ENCODE measurements at places on chromosomes 3 and 15.

- no peak for DNase-seq
These were observed 105.6 kb upstream of the HES1 start for GRCh38 chr3:194030372-194030771.

DNA sequence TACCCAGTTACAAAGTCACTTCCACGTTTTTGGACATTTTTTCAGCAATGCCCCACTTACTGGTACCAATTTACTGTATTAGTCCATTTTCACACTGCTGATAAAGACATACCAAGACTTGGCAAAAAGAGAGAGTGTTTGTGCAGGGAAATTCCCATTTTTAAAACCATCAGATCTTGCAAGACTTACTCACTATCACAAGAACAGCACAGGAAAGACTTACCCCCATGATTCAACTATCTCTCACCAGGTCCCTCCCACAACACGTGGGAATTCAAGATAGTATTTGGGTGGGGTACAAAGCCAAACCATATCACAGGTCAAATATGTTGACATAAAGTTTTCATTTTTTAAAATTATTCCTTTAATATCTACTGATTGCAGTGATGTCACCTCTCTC is 16.2 kb upstream of the ABI3BP start:
- DNase-seq = no peak

- DNase-seq = no peak
These were observed 10.4 kb upstream of the ABHD17C start for GRCh38 chr15:80684697-80685096.

GRCh38 chr3:141386126-141386488 is 17.8 kb downstream of the ZBTB38 start:
- DNase-seq = no peak

DNA sequence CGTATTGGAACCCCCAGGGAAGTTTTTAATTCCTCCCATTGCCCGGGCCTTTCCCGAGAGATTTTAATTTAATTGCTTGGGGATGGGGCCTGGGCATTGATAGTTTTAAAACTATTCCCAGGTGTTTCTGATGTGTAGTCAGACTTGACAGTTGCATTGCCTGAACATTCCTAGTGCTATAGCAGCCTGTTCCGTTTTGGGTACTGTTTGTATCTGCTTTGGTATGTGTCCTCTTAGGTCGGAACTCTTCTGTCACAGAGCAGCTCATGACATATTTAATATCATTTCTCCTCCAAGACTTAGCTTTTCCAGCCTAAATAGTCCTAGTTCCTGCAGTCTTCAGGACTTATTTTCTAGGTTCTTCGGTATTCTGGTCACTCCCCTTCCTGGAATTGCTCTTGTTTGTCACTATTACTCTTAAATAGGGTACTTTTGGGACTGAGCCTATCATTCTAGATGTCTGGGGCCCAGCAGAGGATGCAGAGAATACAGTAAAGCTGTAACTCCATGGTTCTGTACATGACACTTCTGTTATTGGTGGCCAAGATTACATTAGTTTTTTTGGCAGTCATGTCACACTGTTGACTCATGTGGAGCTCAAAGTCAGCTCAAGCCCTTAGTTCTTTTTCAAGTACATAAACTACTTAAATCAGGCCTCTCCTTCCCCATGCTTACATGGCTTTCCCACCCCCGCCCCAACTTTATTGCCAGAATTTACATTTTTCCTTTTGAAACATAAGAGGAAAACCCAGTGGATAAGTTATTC is 81.5 kb downstream of the BBX start:
- no peak for DNase-seq

DNA sequence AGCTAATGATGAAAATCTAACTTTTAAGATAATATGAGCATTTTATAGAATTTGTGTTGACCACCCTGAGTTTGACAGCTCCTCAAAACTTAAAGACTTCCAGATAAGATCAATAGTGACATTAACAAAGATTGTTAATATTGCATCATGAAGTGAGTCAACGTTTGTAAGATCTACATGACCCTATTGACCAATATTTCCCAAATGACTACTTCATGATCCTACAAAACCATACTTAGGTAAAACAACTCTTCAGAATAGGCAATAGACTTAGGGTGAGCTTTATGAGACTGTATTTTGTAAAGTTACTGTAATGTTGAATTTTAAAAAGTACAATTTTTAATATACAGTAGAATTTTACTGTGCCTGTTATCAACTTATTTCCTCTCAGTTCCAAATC is 422.7 kb upstream of the ALCAM start:
- no peak for DNase-seq

- DNase-seq = no peak
These were observed 10.9 kb downstream of the SLC51B start for GRCh38 chr15:65056106-65056505.

DNA sequence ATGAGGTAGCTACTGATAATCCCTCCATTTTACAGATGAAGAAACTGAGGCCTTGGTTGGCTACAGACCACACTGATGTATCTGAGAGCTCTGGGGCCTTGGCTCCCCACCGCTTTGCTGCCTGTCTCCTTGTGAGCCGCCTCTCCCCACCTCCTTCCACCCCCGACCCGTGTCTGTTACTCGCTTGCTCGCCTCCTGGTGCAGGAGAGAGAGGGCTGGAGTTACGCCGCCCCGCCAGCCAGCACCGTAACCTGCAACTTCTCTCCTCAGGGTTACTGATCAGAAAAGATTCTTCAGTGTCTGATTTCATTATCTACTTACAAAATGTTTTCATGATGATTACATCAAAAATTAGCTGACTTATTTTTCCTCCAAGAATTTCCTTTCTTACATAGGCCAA is 34.1 kb downstream of the TM2D3 start:
- DNase-seq = no peak

DNA sequence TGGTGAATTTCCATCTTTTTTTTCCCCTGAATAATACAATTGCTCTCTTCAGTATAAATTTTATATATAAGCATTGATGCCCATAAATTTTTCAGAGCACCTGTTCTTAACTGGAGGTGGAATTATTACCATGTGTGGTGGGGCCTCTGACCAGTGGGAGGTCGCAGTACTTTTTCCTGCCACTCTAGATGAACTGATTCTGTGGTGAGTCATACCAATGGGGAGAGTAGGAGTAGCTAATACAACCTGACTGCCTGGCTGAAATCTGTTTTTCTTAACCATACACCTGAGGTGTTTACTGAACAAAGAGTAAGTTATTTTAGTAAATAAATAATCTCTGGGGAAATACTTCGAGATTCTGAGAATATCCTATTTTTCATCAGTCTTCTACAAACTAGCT is 67.2 kb downstream of the UNC13C start:
- no peak for DNase-seq

- DNase-seq = no peak
These were observed 500 bp upstream of the VGLL3 start for GRCh38 chr3:86991482-86991815.

DNA sequence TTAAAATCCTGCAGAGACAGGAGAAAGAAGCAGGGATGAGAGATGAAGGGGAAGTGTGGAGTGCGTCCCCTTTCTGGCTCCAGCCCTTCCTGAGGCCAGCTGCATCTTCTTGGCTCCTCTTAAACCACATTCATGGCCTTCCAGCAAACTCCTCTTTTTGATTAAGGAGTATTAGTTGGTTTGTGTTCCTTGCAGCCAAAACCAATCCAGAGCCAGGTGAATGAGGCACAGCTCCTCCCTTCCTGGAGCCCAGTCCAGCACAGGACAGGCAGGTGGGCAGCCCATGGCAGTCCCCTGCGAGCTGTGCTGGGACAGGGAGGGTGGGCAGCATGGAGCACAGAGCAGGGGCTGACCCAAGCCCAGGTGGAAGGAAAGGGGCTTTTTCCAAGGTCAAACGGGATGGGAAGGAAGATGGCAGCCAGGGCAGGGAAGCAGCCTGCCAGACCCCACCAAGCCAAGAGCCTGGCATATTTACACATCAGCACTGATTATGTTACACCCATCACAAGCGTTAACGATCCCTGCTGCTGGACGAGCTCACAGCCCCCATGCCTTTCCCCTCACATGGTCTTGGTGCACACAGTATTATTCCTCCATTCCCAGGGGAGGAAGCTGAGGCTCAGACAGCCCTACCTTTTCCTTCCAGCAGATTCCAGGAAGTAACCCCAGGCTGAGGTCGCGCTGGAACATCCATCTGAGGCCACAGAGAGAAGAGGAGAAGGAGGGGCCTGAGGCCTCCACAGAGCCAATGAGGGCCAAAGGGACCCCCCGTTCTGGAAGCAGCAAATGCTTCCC is 175.6 kb downstream of the SMAD6 start:
- no peak for DNase-seq

GRCh38 chr15:78291698-78292097 is 7.7 kb downstream of the SKIC8 start:
- no peak for DNase-seq

DNA sequence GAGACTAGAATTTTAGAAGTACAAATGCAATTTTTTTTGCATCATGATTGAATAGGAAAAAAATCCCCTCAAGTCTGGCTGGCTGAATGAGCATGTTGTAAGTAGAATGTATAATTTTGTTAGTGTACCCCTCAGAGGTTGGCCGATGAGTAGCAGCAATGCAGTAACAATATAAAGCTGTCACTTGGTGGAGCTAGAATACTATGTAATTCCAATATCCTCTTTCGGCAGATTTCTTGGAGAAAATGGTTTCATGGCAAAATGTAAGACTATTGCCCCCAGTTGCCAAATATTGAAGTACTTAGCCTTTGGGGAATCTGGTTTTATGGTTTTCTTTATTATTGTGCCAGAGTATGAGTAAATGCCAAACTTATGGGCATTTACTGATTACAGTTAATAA is 39.8 kb upstream of the SGO1 start:
- no peak for DNase-seq

DNA sequence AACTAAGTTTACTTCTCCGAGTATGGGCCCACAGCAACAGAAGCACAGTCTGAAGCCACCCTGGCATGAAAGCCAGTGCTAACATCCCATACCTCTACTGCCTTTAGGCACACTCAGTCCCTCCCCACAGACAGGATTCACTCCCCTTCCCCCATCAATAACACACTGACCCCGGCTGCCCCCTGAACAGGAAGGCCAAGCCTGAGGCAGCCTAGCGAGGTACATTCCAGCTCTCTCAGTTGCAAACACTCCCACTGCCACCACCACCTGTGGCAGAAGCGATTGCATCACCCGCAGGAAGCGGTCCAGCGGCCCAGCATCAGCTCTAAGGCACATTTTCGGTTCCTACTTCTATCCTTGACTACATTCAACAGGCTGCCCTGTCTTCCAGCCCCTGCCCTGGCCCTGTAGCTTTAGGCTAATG is 7.0 kb upstream of the BMF start:
- DNase-seq = no peak

DNA sequence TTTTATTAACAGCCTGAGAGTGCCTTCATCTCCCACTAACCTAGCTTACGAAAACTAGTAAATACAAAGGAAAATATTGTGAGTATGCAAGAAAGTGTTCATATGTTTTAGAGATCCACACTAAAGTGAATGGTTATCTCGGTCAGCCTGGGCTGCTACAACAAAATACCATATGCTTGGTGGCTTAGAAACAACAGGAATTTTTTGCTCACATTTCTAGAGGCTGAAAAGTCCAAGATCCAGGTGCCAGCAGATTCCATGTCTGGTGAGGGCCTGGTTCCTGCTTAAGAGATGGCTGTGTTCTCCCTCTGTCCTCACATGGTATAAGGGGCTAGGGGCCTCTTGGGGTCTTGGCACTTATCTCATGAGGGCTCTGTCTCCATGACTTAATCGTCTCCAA is 20.5 kb upstream of the SLC30A4 start:
- no peak for DNase-seq

DNA sequence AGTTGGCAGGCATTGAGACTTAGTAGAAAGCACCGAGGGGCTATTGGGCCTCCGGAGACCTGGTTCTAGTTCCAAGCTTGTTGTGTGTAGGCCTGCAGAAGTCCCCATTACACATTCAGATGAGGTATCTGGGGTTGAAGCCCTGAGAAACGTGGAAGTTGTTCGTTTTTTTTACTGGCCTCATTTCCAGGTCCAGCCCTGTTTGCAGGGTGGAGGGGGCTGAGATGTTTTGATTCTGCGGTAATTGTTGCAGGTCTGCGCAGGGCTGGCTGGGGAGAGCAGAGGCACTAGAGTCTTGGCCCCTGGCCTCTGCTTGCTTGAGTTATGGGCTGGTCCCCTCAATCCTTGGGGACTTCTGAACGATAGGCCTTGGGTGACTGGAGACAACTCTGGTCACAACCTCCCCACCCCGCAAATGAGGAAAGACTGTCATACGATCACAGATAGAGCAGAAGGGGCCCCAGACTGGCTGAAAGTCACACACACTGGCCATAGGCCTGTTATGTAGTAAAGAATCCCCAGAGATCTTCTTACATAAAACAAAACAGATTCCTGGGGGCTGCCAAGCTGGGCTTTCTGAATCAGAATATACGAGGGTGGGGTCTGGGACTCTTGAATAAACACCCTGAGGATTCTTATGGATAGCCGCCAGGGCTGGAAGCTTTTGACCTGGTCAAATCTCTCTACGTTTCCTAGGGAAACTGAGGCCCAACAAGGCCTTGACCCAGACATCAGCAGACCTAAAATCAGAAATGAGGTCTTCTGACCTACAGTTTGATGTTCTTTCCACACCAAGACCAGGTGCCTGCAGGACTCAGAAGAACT is 15.6 kb downstream of the KBTBD13 start:
- no peak for DNase-seq

DNA sequence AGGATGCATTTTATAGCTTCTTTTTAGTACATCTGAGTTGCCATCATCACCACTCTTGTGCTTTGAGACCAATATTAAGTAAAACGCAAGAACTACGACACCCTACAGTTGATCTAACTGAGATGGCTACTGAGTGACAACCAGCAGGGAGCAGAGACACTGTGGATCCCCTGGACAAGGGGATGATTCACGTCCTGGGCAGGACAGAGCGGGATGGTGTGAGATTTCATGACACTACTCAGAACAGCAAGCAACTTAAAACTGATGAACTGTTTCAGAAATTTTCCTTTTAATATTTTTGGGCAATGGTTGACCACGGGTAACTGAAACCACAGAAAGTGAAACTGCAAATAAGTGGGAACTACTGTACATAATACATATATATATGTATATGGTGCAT is 299.2 kb downstream of the ADAMTS17 start:
- no peak for DNase-seq

GRCh38 chr15:39579487-39580116 is 1.3 kb upstream of the THBS1 start:
- no peak for DNase-seq

DNA sequence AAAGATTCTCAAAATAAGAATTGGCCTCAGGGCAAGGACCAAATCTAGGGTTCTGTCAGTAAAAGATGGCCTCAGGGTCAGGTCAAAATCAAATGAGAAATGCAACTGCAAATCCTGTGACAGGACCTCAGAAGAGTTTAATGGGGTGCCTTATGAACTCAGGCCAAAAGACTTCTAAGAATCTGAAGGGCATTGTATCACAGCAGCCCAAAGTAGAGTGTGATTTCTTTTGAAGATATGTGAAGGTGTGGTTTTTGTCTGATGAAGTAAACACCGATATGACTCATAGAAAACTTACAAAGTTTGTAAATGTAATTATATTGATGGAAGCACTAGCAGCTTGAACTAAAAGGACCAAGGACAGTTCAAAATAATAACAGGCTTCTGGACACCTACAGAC is 966.1 kb downstream of the AGBL1 start:
- no peak for DNase-seq

- no peak for DNase-seq
These were observed 63.8 kb downstream of the CNTN3 start for GRCh38 chr3:74550686-74551085.

Measured in esophagus squamous epithelium (tissue), 5 donors.